ENCODE measurements at places on chromosomes 7 and 10.
A peak's percentile ranks its signal among the peaks of the same experiment; 100 is the strongest.

DNA sequence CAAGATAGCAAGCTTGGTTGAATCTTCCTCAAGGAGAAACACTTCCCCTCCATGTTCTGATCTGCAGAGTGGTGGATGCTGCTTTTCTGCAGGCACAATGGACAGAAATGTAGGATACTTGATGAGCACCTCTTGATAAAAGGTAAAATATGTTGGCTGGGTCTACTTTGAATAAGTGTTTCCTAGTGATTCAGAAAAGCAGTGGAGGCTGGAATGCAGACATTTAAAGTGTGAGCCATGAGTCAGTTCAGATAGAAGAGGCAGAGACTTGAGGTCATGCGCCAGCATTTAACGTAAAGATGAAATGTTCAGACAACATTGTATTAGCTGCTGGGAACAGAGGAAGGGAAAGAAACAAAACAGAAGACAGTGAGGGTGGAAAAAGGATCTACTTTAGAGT is 403.1 kb downstream of the ADRA2A start:
- no peak for DNase-seq

DNA sequence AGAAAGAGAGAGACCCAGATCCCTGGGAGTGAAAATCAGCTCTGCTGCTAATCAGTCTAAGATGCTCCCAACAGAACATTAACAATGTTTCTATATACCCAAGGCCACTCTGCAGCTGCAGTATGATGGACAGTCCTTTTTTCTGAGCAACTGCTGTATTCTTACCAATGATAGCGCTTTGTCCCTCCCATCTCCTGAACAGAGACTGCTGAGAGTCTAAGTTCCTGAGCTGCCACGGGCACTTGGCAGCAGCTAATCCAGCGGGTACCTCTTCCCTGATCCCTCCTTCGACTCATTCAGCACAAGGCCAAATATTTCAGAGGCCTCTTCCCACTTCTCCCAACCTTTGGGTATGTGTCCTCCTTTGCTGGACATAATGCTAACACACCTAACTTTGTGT is 7.7 kb downstream of the CPVL start:
- DNase-seq: peak; percentile 20

DNA sequence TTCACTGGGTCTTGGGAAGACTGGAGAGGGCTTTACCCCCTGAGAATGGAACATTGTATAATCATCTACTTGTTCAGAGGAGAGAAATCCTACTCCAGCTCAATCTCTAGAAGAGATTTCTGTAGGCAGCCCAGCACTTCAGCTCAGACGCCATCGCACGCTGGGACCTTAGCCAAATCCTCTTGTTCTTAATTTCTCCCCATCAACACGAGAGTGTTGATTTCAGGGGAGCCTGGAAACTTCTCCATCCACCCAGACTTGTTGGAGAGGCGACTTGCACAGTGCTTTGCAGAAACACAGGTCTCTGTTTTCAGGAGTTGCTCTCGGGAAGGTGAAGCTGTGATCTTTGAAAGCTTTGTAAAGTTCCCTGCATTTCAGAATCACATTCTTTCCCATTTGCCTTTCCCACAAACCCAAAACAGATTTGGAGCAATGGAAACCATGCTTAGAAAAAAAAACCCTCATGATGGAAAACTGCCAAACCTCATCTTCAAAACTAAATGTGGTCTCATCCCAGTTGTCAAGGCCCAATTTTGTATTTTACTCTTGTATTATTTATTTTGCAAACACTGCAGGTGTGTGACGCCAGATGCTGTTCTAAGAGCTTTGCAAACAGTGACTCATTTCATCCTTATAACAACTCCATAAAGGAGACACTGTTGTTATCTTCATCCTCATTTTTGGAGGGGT is 60.9 kb downstream of the CALML3 start:
- DNase-seq: no peak

DNA sequence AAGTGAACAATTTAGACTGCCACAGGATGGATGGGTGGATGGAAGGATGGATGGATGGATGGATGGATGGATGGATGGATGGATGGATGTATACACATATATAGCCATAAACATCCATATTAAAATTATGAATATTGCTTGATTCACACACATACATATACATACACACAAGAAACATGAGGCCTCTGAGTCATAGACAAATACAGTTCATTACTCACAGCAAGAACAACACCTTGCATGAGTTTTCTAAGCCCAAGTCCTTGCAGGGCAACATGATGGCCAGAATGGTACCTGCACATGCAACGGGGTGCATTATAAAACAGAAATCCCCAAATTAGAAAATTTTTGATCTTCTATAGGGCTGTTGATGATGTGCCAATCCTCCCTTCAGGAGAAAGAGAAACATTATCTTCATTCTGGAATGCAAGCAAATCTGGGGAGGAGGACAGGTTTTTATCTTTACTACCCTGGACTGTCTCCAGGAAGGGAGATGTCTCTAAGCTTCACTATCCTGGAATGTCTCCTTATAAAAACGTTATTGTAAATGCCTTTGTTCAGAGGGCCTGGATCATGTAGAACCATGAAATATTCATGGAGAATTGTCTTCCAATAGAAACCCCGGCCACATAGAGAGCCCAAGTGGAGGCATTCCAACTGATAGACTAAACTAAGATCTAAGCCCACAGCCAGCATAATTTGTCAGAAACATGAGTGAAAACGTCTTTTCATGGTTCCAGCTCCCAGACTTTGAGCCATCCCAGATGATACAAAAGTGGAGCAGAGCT is 238.6 kb upstream of the LRRN3 start:
- no peak for DNase-seq

DNA sequence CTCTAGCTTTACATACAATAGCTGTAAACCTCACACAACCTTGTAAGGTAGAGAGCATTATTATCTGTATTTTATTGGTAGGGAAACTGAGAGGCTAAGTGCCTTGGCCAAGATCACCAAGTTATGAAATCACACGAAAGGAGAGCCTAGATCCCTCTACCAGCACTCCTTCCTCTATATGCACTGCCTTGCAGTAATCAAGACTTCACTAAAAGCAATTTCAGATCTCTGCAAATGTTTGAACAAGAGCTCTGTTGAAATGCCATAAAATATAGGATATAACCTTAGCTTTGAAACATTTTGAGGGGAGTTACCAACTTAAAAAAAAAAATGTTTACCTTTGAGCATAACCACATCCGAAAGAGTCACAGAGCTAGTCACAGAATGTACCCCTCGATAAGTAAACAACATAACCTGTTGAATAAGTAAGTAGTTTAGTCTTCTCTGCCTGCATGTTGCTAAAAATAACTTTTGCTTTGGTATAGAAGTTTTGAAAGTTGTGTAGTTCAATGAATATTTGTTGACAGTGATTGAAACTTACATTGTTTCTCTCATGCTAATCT is 709.4 kb downstream of the AUTS2 start:
- DNase-seq: no peak

GRCh38 chr7:94100723-94101345 is 96.7 kb upstream of the BET1 start:
- no peak for DNase-seq

DNA sequence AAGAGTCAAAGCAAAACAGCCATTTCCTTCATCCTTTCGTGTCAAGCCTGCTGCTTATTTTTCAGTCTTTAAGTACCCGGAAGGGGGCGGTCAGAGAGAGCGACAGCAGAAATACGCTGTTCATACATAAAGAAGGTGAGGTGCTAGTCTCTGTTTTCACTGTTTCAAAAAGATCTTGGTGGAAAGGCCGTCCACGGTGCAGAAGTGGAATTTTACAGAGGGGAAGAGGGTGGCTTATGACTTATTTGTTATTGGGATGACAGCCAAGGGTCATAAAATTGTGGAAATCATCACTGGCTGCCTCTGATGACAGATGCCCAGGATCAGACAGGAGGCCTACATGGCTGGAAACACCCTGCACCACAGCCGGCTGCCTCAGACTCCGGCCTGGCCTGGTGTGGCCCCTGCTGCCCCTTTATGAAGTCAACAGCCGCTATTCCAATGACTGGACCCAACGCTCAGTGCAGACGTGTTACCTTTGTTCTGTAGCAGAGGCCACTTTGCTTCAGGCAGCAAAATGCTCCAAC is 57.0 kb downstream of the HIPK2 start:
- DNase-seq: peak; percentile 20

GRCh38 chr10:89887830-89888229 is 186.4 kb downstream of the KIF20B start:
- DNase-seq: no peak

DNA sequence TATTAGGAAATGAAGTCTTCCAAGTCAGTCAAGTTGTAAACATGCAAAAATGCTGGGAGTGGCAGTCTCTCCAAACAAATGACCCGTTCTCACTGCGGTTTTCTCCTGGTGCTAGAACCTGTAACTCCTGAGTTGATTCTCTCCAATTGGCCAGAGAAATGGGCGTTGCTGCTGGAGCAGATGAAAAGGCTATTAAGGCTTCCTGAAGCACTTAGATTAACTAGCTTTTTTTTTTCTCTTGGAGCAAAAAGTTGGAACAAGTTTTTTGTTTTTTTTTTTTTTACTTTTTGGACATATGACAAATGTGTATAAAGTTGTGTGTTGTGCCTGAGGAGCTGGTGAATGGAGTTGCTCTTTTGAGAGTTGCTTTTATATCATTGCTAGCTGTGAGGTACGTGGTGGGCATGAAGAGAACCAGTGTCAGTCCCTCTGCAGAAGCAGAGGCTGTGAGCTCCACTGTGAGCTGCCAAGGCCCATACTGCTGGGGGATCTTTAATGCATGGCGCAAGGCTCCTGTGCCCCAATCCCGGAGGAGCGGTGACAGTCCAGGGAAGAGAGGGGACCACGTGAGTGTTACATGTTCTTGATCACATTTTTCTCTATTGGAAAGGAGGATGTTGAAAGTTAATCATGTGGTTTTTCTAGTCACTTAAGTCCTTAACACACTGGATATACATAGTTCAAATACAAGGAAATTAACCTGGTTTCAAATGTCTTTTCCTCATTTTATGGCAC is 393.6 kb upstream of the GALNT17 start:
- DNase-seq: peak; percentile 44

- DNase-seq: no peak
Measured at GRCh38 chr10:37713642-37714041, 143.8 kb downstream of the ZNF248 start.

DNA sequence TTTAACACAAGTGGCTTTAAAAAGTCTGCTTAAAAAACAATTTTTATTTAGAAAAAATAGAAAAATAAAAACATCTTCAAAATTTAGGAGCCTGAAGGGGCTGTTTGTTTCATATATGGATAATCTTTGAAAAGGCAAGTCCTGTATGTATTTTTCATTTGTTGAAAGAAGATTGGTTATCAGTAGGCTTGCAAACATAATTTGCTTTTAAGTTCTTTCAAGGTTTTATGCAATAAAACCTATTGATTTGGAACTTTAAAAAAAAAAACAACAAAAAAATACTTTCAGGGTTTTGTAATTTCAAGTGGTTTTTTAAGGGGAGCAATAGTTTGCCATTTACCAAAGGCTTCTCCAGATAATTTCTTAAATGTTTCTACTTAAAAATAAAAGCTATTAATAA is 35.6 kb downstream of the MPLKIP start:
- DNase-seq: no peak

- peak; percentile 76 for DNase-seq
Measured at GRCh38 chr10:90930971-90931871, 10.3 kb upstream of the ANKRD1 start.

DNA sequence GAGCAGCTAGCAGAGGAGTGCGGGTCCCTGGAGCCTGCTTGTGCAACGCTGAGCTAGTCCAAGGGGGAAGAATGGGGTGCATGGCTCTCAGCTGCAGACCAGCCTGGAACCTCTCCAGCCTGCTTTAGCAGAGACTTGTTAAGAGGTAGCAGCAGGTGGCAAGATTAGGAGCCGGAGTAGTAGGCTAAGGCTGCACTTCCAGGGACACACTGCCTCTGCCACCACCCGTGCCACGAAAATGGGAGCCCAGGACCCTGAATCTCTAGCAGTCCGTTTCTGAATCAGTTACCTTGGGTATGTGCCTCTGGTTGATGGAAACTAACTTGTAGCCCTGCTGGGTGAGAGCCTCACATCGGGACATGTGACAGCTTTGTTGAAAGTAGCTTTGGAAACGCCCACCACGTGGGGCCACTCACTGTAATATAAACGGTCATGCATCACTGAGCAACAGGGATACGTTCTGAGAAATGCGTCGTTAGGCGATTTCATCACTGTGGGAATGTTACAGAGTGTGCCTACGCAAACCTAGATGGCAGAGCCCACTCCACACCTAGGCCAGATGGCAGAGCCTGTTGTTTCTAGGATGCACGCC is 25.9 kb downstream of the HTRA1 start:
- no peak for DNase-seq

DNA sequence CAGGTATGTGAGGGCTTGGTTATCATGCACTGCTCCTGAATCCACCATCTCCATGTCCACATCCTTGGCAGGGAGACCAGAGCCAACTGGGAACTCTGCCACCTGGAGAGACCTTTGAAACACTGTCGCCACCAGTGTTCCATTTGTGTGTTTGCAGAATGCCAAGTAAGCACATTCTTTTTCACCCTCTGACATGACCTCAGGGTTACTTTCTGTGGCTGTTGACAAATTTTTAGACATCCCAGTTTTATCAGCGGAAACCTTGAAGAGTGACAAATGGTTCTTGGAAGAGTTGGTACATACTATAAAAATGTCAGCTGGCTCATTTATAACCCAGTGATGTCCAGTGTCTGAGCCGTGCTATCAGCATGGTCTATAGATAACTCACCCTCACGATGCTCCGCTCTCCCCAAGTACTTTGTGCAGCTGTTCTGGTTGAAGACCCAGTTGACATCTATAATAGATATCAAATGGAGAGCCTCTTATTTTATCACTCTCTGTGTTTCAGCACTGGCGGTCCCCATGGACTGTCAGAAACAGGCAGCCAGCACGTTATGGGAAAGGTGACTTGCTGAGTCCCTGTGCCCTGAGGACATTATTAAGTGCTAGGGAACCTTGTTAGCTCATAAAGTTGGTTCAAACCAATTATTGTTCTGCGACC is 563.1 kb upstream of the GALNT17 start:
- DNase-seq: no peak

GRCh38 chr7:28850699-28851098 is 107.4 kb downstream of the TRIL start:
- no peak for DNase-seq

GRCh38 chr10:132677096-132677472 is 108.9 kb downstream of the NKX6-2 start:
- DNase-seq: no peak

GRCh38 chr7:33418251-33418701 is 288.9 kb downstream of the BBS9 start:
- DNase-seq: peak; percentile 26

GRCh38 chr7:16891338-16891737 is 9.6 kb upstream of the AGR3 start:
- peak; percentile 27 for DNase-seq

DNA sequence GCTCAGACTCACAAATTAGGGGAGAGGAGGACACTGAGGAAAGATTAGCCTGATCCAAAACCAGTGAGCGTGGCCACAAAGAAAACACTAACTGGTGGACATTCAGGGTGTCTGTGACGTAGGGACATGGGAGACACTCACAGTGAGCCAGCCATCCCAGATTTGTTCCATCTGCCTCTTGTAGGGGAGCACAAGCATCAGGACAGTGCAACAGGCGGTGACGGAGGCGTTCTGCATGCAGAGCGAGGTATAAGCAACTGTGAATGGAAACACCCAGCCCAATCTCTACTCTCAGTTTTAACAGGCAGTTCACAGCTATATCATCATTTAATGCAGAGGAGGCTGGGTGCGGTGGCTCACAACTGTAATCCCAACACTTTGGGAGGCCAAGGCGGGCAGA is 52.8 kb upstream of the TOMM7 start:
- no peak for DNase-seq

GRCh38 chr10:85927952-85928665 is 438.5 kb downstream of the GRID1 start:
- peak; percentile 31 for DNase-seq
